ENCODE measurements at places on chromosomes 4 and X.
A peak's percentile ranks its signal among the peaks of the same experiment; 100 is the strongest.

- DNase-seq, result no peak
Measured at GRCh38 chr4:126230269-126230668, 915.5 kb downstream of the FAT4 start.

DNA sequence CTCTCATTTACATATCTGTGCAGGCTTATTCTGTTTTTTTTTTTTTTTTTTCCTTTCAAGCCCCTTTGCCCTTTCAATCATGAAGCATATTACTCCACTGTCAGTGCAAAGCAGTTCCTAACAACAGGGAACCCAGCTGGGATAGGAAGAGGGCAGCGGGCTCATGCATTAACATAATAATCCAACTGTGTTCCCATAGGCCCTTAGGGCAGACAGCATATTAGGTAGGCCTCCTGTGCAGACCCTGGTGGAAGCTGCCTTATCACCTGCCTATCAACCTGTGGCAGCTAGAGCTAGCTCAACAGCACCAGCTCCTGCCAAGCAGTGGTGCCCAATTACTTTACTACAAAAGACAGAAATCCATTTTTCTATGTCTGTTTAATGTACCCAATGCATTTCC is 49.3 kb downstream of the SLC10A7 start:
- DNase-seq, result peak; percentile 64

DNA sequence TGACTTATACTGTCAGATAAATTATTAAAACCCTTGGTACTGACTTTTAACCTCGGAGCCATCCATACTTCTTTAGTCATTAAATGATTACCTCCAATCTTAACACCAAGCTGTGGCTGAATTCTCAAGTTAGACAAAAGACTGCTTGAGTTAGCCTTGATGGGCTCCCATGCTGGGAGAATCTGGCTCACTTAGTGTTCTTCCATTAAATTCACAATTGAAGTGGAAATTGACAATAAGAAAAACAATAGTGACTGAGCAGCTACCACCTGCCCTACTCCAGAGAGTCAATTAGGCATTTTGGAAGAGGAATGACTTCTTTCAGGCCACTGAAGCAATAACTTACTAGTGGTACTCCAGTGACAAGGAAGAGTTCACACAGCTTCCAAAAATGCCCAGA is 503.0 kb upstream of the CPXCR1 start:
- peak; percentile 8 for DNase-seq

DNA sequence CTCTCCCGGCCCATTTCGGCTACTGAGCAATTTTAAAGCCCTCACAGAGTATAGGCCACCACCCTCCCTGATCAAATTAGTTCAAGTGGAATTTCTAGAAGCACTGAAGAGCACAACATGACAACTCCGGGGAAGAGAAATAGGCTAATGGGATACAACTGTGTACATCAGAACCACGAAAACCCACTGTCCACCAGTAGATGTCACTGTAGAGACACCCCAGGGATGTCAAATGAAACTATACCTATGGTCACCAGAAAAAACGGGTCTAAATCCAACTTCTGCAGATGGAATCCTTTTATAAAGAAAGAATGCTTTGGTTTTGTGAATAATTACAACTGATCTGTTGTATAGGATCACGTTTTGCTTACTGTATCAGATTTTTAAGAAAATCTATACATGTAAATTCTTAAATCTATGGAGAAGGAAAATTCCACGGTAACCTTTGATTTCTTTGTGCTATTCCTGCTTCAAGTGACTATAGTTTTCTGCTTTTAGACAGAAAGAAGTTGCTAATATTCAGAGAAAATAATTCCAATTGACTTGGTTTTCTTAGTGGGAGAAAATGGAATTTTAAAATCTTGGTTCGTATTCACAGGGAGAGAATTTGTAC is 29.5 kb upstream of the MAP3K15 start:
- peak; percentile 61 for DNase-seq

GRCh38 chrX:11764602-11765067 is 6.6 kb downstream of the MSL3 start:
- DNase-seq, result no peak
